Heart right ventricle (tissue), 16 donors: ENCODE measurements at places on chromosomes 13 and 19. TPM values are rescaled to one million over a fixed set of nuclear protein-coding genes. Genes with fewer than 3 reads are reported as not detected.

ZNF440 gene
- 4.7 TPM for total RNA-seq

ESD gene
- total RNA-seq, result 109 TPM

SMIM24 gene
- not detected for total RNA-seq

SERPINE3 gene
- not detected for total RNA-seq

FPR1 gene
- total RNA-seq, result 3.2 TPM

TLE6 gene
- 0.37 TPM for total RNA-seq

THSD8 gene
- total RNA-seq, result 1.6 TPM

GRCh38 chr19:56120371-56121179, 520 bp downstream of the ZNF787 start:
- peak overlapping the region; percentile 83 for H3K4me3 ChIP-seq
- H3K27ac ChIP-seq, result peak overlapping the region; percentile 96
- peaks cover 53% of the 10 kb centered on the region for H3K4me1 ChIP-seq
- H3K36me3 ChIP-seq, result no peaks in the 10 kb centered on the region
- H3K27me3 ChIP-seq, result no peaks in the 10 kb centered on the region

DNA sequence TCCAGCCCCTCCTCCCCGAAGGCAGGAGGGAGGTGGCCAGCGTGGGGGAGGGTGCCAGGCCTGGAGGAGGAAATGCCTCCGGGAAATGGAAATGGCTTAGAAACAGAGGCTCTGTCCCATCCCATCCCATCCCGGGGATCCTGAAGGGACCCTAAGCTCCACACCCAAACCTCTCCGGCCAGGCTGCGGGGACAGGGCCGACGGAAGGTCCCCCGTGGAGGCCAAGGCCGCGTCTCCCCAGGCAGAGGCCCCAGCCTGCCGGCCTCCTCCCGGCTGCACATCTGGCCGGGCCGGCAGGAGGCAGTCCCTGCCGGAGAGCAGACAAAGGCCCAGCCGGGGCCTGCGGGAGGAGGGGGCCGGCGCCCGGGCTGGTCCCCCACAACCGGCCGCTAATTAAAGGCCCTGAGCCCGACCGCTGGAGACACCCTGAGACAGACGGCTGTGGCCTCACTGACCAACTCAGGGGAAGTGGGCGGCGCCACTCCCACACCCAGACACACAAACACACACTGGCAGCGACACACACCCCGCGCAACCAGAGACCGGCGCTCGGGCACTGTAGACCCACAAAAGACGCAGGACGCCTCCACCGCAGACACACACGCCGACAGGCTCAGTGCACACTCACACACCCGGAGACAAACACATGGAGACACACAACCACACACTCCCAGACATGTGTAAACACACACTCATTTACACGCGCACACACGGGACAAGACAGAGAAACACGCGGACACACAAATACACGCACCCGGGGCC, 1.1 kb downstream of the ADAMTS10 start:
- H3K4me1 ChIP-seq, result peaks cover 6% of the 10 kb centered on the region
- peak overlapping the region; percentile 76 for H3K4me3 ChIP-seq
- H3K27ac ChIP-seq, result peak overlapping the region; percentile 75
- peak; percentile 72 for DNase-seq

DNA sequence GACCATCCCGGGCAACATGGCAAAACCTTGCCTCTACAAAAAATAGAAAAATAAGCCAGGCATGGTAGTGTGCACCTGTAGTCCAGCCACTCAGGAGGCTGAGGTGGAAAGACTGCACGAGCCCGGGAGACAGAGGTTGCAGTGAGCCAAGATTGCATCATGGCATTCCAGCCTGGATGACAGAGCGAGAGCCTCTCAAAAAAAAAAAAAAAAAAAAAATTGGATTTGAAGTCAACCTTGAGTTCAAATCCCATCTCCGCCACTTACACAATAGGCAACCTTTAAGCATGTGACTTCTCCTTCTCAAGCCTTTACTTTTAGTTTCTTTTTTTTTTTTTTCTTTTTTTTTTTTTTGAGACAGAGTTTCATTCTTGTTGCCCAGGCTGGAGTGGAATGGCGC, 12.0 kb downstream of the KASH5 start:
- peaks cover 13% of the 10 kb centered on the region for H3K27me3 ChIP-seq
- H3K4me3 ChIP-seq, result no peak overlapping the region
- DNase-seq, result no peak
- H3K27ac ChIP-seq, result no peak overlapping the region
- H3K4me1 ChIP-seq, result no peaks in the 10 kb centered on the region

- no peaks in the 10 kb centered on the region for H3K27me3 ChIP-seq
- no peak for DNase-seq
- H3K4me3 ChIP-seq, result no peak overlapping the region
Observed at GRCh38 chr13:47598340-47598911, 402.6 kb downstream of the SUCLA2 start.

GRCh38 chr19:10333758-10334587, 644 bp upstream of the RAVER1 start:
- H3K4me1 ChIP-seq, result peaks cover 34% of the 10 kb centered on the region
- H3K4me3 ChIP-seq, result peak overlapping the region; percentile 16
- H3K36me3 ChIP-seq, result no peaks in the 10 kb centered on the region
- H3K27ac ChIP-seq, result peak overlapping the region; percentile 91
- DNase-seq, result no peak

GRCh38 chr13:69616396-69616795, 491.2 kb upstream of the ATXN8OS start:
- H3K4me3 ChIP-seq, result no peak overlapping the region
- no peaks in the 10 kb centered on the region for H3K27me3 ChIP-seq
- no peak for DNase-seq
- H3K27ac ChIP-seq, result no peak overlapping the region
- H3K36me3 ChIP-seq, result no peaks in the 10 kb centered on the region

DNA sequence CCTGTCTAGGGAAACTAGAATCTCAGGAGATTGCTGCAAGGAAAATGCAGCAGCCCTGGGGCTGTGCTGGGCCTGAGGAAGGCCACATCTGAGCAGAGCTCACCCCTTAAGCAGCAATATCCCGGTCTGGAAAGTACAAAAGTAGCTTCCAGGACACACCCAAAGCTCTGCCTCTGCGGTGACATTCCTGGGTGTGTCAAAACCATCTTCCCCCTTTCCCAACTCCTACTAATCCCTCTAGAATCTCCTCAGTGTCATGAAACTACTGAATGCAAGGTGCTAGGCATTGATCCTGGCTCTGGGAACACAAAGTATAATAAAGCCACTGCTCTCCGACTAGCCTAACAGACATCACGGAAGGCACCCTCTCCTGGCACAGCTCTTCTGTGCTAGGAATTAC, 5.0 kb downstream of the PBX4 start:
- H3K36me3 ChIP-seq, result no peaks in the 10 kb centered on the region
- peaks cover 24% of the 10 kb centered on the region for H3K27me3 ChIP-seq
- H3K4me3 ChIP-seq, result no peak overlapping the region
- DNase-seq, result no peak

DNA sequence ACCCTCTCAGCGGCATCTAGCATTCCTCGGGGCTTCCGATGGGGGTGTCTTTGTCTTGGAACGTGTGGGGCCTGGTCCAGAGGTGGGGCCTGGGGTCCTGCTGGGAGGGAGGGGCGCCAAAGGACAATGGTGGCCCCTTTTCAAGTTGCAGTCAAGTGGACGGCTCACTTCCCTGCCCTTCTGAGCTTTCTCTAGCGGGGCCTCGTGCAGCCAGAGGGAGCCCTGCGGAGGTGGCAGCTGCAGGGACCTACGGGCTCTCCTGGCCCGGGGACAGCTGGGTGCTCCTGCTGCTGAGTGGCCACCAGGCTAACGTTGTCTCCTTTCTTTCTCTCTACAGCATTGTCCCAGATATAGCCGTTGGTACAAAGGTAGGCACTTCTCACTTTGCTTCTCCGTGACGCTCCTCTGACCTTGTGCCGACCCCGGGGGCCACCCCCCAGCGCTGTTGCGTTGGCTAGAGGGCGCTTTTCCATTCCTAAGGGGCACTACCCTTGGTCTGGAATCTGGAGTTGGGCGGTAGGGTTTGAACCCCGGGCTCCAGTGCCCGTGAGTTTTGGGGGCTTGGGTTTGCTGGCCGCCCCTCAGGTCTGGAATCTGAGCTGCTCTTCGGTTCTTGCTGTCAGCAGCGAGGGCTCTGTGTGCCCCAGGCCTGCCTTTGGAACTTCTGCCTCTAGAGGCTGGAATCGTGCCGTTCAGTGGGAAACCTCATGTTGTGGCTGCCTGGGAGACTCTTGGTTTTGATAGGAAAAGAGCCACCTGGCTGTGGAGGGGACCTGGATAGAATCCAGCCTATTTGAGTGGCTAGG, 2.0 kb downstream of the PTBP1 start:
- peak overlapping the region; percentile 94 for H3K27ac ChIP-seq
- no peaks in the 10 kb centered on the region for H3K27me3 ChIP-seq
- H3K36me3 ChIP-seq, result no peaks in the 10 kb centered on the region
- H3K4me1 ChIP-seq, result peaks cover 72% of the 10 kb centered on the region
- DNase-seq, result no peak

DNA sequence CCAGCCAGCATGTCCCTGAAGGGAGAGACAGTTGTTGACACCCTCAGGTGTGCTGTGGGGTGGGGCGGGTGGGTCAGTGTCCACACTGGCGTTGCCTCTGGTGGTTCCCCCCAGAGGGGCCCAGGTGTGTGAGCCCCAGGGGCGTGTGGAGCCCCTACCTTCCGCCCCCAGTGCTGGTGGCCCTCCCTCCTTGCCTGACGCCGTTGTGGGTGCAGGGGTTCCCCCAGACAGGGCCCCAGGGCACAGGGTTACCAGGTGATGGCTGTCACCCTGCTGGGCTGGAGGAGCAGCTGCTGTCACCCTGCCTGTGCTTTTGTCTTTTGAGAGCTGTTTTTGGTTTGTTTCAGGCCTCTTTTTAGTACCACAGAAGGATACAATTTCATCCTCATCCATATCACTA, 27.2 kb downstream of the ATP4B start:
- H3K36me3 ChIP-seq, result no peaks in the 10 kb centered on the region
- H3K4me3 ChIP-seq, result no peak overlapping the region
- H3K4me1 ChIP-seq, result no peaks in the 10 kb centered on the region
- DNase-seq, result no peak
- no peak overlapping the region for H3K27ac ChIP-seq

DNA sequence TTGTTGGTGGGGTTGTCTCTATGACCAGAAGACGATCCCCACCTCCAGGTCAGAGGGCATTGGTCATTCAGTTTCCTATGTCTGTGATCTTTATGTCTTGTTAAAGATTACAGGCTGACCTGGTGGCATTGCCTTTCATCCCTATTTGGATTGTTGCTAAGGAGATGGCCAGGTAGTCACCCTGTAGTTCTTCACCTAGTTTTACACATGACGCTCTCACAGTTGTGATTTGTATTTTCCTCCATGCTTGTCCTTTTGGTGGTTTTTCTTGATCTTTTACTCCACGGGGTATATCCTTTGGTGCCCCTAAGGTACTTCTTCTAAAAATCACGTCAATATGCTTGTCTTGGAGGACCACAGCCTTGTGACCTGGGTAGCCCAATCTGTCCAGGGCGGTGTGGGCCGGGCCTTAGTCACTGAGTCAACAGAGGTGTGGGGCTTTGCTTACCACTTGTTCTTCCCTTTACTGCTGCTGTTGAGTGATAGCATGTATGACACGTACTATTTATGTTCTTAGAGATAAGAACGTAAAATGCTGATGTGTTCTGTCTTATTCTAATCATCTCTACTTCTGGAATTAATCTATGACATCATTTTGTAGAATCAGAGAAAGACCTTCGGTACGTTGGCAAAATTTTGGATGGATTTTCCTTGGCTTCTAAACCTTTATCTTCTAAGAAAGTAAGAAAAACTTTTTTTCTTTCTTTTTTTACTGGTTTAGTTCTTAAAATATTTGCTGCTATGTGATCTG, 20.1 kb downstream of the GPATCH1 start:
- no peaks in the 10 kb centered on the region for H3K36me3 ChIP-seq
- H3K4me3 ChIP-seq, result no peak overlapping the region
- H3K27ac ChIP-seq, result no peak overlapping the region
- H3K4me1 ChIP-seq, result no peaks in the 10 kb centered on the region
- no peaks in the 10 kb centered on the region for H3K27me3 ChIP-seq
- no peak for DNase-seq

- DNase-seq, result no peak
- no peaks in the 10 kb centered on the region for H3K4me1 ChIP-seq
- no peaks in the 10 kb centered on the region for H3K27me3 ChIP-seq
- H3K4me3 ChIP-seq, result no peak overlapping the region
Observed at GRCh38 chr13:90591927-90592268, 755.6 kb upstream of the MIR17HG start.

DNA sequence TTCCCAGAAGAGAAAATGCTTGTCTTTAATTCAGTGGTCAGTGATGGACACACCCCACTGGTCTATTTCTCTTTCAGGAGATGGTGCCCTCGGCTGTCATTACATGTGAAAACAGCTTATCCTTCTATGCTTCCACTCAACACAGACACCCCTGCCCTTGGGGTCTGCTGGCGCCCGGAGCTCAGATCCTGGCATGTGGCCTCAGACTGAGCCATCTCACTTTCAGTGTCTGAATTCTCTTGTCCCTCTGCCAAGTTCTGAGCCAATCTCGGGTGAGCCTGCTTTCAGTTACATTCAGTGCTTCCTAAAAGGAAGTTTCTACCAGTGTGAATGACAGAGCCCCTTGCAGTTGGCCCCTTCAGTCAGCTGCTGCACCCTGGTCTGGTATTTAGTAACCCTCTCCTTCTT, 293.6 kb downstream of the DNAJC15 start:
- DNase-seq, result peak; percentile 8
- H3K4me3 ChIP-seq, result peak overlapping the region; percentile 2
- no peaks in the 10 kb centered on the region for H3K27me3 ChIP-seq
- no peaks in the 10 kb centered on the region for H3K36me3 ChIP-seq

GRCh38 chr19:48698046-48698445, 2.3 kb downstream of the FUT2 start:
- no peaks in the 10 kb centered on the region for H3K4me1 ChIP-seq
- no peak overlapping the region for H3K27ac ChIP-seq
- H3K27me3 ChIP-seq, result peaks cover 15% of the 10 kb centered on the region
- no peak for DNase-seq

- no peaks in the 10 kb centered on the region for H3K27me3 ChIP-seq
- H3K27ac ChIP-seq, result no peak overlapping the region
- no peaks in the 10 kb centered on the region for H3K36me3 ChIP-seq
Observed at GRCh38 chr13:68551701-68552522, 1321.8 kb upstream of the PCDH9 start.
